ENCODE measurements at places on chromosomes 3 and 15.

DNA sequence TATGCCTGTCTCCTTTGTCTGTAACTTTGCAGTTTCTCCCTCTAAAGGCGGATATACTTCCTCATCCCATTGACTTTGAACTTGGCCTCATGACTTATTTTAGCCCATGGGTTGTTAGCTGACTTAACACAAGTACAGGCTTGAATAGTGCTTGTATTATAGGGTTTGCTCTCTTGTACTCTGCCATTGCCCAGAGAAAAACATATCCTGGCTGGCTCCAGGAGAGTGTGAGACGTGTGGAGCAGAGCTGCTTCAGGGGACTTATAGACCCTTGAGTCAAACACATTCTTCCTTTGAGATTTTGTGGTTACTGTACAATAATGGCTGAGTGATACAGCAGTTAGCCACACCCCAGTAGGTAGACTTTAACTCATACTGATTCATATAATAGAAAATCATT, 124.0 kb downstream of the RAP2B start:
- peaks cover 45% of the 10 kb centered on the region for H3K4me1 ChIP-seq
- no peak overlapping the region for H3K4me3 ChIP-seq
- no peaks in the 10 kb centered on the region for H3K27me3 ChIP-seq
- H3K36me3 ChIP-seq = no peaks in the 10 kb centered on the region
- DNase-seq = no peak

GRCh38 chr15:71230303-71230702, 115.0 kb downstream of the THSD4 start:
- no peaks in the 10 kb centered on the region for H3K4me1 ChIP-seq
- H3K27ac ChIP-seq = no peak overlapping the region
- no peaks in the 10 kb centered on the region for H3K27me3 ChIP-seq
- no peak for DNase-seq

- no peaks in the 10 kb centered on the region for H3K27me3 ChIP-seq
- H3K36me3 ChIP-seq = no peaks in the 10 kb centered on the region
- DNase-seq = no peak
- H3K27ac ChIP-seq = no peak overlapping the region
Observed at GRCh38 chr3:190188197-190188596, 67.5 kb upstream of the P3H2 start.

DNA sequence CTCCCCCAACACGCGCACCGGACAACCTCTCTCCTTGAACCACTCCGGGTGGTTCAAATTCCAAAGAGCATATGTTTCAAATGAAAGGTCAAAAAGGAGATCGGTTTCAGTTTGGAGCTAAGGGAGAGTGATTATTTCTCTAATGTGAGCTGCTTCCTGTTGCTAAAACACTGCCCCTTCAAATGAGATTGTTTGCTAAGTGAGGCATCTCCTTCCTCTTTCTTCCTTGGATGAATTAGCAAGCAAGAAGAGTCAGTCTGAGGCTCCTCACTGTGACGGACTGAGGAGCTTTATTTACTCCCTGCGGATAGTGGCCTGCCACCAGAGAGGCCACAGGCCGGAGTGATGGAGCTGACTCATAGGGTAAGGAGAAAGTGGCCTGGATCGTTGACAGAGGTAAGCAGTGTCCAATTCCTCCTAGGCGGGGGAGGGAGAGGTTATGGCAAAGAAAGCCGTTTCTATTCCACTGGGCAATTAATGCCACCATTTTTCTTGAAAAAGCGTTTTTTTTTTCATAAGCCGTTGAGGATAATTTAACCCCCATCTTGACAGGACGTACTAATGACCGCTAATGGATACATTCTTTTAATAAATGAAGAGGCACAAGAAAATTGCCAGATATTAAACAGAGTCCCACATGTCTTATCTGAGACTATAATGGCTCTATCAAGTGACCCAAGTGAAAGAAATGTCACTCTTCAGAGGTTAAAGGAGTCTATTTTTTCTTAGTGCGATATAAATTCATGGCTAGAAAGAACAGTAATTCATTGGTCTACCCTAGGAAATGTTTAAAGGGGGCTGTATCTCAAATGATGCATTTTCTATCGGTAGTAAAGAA, 167.0 kb upstream of the ANKRD28 start:
- H3K27ac ChIP-seq = no peak overlapping the region
- DNase-seq = no peak
- no peaks in the 10 kb centered on the region for H3K4me1 ChIP-seq
- no peaks in the 10 kb centered on the region for H3K27me3 ChIP-seq

DNA sequence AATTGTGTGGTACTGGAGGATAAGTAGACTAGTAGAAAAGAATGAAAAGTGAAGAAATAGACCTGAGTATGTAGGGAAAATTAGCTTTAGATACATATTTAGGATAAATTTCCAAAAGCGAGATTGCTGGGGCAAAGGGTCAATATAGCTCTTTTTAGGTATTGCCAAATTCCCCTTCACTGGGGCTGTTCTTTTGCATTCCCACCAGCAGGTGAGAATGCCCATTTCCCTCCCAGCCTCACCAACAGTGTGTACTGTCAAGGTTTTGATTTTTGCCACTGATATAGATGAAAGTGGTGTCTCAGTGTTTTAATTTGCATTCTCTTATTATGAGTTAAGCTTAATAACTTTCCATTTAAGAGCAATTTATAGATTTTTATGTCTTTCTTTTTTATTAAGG, 35.7 kb upstream of the BHLHE40 start:
- H3K27ac ChIP-seq = no peak overlapping the region
- no peaks in the 10 kb centered on the region for H3K4me1 ChIP-seq

GRCh38 chr3:13825311-13825579, 54.6 kb downstream of the WNT7A start:
- H3K4me1 ChIP-seq = no peaks in the 10 kb centered on the region
- H3K27ac ChIP-seq = no peak overlapping the region
- H3K27me3 ChIP-seq = no peaks in the 10 kb centered on the region
- H3K4me3 ChIP-seq = no peak overlapping the region

Data from left lung (tissue), 14 donors.